ENCODE measurements at places on chromosomes 7 and 10.

DNA sequence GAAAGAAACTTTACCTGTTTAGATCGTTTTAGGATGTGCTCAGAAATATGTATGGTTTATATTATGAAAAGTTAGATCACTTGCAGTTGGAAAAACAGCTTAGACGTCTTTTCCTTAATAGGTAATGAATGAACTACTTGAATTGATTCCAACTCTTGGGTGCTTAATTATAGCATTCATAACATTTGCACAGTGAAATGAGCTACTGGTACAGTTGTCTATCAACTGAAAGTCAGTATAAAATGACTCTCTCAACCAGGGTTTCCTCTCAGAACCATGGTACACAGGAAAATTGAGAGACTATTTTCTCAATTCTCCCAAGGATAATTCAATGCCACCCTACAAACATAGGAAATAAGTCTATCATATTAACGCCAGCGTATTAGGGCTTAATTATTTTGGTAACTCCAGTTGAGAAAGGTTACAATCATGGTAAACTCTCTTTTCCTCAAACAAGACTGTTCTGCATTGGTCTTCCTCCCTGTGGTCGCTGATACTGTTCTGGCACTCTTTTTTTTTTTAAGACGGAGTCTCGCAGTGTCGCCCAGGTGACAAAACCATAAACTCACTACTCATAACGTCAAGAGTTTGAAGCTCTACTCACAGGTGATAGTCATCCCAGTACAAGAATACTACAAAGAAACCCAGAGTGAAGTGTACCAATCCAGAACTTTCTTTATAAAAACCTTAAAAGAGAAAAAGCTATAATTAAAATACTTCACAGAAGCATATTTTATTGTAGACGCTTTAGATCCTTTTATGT lies 2.0 kb downstream of the ANLN start:
- no peak for DNase-seq

- no peak for DNase-seq
Measured at GRCh38 chr10:80132299-80133139, at the start of gene PLAC9. Gene PLAC9, plus strand, starts transcription at chr10:80132730. Its CDS starts 33 bp downstream, at chr10:80132763.

DNA sequence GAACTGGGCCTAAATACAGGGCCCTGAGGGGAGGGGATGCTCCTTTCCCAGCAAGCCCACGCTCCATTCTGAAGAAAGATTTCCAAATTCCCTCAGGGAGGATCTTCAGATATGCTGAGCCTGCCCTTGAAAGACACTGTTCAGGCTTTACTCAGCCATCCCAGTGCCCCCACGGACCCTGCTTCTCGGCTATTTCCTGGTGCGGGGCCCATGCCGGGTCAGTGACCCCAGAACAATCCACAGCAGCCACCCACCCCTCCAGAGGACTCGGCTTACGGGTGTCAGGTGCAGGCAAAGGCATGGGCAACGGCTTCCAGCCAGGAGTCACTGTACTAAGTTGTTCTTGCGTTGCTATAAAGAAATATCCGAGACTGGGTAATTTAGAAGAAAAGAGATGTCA lies 137.1 kb downstream of the OAT start:
- no peak for DNase-seq

DNA sequence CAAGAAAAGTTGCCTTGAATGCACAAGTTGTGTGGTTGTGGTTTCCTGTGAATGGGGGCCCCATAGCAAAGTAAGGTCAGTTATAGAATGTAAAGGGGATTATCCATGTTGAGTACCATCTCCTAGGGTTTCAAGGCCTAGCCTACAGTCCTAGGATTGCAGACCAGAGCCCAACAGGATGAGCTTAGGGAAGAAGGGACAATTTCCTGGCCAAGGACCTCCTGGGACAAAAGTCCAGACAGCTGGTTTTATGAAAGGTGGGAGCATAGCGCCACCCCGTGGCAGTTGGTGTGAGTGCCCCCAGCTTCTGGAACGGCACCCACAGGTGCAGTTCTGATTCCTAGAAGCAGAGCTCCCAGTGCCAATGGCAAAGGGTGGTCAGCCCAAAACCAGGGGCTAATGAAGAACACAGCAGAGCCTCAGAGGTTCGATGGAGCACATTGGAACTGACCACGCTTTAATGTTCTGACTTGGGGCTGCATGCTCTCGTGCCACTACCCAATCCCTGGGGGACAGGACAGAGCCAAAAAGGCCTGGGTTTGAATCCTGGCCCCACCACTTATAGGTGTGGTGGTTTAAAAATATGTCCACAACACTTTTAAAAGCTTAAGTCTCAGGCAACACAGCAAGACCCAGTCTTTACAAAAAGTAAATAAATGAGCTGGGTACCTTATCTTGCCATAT lies 25.8 kb upstream of the TMEM120A start:
- peak; percentile 58 for DNase-seq

- no peak for DNase-seq
Measured at GRCh38 chr7:123209786-123210185, 10.0 kb upstream of the SLC13A1 start.

GRCh38 chr10:125559210-125559609 lies 123.8 kb downstream of the TEX36 start:
- no peak for DNase-seq

DNA sequence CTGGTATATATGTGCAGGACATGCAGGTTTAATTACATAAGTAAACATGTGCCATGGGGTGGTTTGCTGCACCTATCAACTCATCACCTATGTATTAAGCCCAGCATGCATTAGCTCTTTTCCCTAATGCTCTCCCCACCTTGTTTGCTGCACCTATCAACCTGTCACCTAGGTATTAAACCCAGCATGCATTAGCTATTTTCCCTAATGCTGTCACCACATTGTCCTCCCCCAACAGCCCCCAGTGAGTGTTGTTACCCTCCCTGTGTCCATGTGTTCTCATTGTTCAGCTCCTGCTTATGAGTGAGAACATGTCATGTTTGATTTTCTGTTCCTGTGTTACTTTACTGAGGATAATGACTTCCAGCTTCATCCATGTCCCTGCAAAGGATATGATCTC lies 300.5 kb downstream of the ANKRD7 start:
- no peak for DNase-seq

DNA sequence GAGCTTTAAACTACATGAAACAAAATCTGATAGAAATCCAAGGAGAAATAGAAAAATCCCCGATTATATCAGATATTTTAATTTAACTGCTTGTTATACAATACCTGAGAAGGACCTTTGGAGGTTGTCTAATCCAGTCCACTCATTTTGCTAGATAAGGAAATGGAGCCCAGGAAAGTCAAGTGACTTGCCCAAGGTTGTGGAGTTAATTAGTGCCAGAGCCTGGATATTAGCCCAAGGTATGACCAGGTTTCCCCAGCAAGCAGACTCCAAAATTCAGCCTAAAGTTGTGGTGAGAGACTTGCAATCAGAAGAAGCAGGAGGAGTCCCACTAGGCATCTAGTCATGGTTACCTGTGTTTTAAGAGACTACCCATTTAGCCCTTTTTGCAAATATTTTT lies 11.7 kb upstream of the EEPD1 start:
- DNase-seq: no peak

GRCh38 chr10:70191161-70191971 lies 21.1 kb upstream of the SAR1A start:
- no peak for DNase-seq

DNA sequence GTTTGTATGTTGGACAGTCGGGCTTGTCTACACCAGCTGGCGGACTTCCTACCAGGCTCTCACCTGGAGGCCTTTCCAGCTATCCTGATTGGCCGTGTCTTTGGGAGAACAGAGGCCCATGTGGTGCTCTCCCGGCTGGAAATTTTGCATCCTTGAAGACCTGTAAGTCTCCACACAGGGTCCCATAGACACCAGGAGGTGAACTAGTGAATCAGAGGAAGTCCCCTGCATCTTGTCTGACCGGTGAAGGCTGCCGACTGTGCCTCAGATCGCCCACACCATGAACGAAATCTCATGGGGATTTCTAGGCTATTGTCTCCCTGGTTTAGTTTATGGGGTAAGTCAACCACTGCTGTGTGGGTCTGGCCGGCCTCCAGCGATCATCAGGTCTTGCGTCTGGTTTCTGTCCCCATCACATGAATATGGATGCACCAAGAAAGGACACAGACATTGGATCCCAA lies 108.4 kb upstream of the LYZL2 start:
- DNase-seq: no peak

DNA sequence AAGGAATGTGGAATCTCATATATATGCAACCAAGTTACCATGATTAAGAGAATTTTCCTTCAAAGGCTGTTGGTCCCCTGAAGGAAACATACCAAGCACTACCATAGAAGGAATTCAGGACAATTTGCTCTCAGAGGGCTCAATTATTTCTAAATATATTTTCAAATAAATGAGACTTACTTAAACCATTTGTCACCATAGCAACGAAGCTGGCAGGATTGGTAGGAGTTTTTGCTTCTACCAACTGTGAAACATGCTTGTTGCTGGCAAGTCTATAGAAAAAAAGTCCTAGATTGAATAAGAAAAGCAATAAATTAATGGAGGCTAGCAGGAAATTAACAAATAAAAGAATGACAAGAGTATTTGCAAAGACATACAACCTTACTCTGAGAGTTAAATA lies 156.9 kb upstream of the NPSR1 start:
- no peak for DNase-seq

DNA sequence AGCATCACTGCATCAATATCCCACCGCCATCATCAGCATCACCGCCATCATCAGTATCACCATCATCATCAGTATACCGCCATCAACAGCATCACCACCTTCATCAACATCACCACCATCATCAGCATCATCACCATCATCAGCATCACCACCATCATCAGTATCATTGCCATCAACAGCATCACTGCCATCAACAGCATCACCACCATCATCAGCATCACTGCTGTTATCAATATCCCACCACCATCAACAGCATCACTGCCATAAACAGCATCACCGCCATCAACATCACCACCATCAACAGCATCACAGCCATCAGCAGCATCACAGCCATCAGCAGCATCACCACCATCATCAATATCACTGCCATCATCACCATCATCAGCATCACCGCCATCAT lies 115.8 kb downstream of the RGS10 start:
- DNase-seq: no peak

- DNase-seq: no peak
Measured at GRCh38 chr10:28984431-28984830, 304.4 kb upstream of the LYZL1 start.

DNA sequence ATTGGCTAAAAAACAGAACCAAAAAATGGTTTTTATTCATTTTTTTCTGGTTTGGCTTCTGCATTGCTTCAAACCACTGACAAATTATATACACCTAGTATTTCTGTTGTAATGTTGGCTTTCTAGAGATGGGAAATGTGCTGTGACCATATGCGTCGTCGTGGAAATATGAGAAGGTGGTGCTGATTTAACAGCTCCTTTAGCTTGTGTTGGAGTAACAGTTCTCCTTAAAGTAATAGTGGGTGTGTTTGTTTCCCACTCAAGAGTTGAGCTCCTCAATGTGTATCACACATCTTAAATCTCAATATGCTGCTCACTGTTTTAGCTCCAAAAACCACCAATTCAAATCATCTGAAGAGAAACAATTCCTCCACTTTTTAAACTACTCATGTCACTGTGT lies 196.4 kb downstream of the LHFPL3 start:
- no peak for DNase-seq

DNA sequence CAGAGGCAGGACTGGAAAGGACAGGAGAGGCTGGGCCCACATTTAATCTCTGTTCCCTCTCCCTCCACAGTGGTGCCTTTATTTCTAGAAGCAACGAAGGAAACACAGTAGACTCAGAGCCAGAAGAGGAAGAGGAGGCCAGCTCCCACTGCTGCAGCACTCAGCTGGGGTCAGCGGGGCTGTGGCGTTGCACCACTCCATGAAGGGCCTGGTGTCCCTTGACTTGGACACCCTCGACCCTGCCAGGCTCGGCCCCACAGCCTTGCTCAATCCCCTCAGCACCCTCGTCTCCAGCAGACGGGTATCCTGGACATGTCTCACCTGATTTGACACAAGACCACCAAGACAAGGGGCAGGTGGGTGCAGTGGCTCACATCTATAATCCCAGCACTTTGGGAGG lies 38.8 kb downstream of the PRKAG2 start:
- DNase-seq: no peak

- no peak for DNase-seq
Measured at GRCh38 chr10:43371418-43371817, at the start of gene FXYD4. Gene FXYD4, plus strand, starts transcription at chr10:43371636. Its CDS starts 2,111 bp downstream, at chr10:43373747.

GRCh38 chr10:77967611-77968022 lies 41.1 kb upstream of the DLG5 start:
- DNase-seq: no peak

GRCh38 chr7:40805361-40805760 lies 670.6 kb downstream of the SUGCT start:
- DNase-seq: no peak

DNA sequence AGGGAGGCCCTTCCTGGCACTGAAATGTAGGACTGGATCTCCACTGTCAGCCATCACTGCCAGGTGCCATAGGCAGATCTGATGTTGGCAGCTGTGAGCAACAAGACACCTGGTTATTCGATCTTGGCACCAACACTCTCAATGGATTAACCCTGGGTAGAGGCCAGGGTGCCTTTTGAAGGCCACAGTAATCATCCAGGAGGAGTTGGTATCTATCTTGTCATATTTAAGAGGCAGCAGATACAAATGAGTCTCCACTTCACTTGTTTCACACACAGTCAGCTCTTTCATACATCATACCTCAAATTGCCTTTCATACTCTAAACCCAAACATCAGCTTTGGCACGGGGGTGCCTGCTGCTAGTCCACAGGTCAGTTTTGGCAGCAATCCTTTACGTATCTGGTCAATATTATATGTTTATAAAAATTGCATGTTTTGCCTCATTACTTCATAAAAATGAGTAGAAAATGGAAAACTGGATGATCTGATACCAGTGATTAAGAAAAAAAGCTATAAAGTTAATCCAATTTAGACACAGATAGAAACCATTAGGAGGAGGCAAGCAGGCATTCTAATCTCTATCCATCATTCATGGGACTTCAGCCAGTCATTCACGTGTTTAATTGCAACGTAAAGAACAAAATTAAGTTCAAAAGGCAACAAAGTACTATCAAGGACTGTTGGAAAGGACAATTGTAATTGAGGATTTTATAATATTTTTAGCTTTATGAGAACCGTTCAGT lies 12.7 kb upstream of the CACUL1 start:
- DNase-seq: no peak

GRCh38 chr7:130063036-130063435 lies 7.3 kb upstream of the KLHDC10 start:
- DNase-seq: peak; percentile 17

DNA sequence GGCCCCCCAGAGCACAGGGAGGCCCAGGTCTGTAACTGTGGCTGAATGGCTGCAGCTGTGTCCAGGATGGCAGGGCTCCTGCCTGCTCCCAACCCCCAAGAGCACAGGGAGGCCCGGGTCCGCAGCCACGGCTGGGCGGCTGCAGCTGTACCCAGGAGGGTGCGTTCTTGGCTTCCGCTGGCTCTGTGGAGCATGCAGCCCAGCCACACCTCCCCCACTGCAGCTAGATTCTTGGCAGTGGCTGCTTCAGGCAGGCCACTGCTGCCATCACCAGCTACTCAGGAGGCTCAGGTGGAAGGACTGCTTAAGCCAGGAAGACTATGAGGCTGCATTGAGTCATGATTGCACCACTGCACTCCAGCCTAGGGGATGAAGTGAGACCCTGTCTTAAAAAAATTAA lies 27.9 kb downstream of the C7orf25 start:
- no peak for DNase-seq

Data from activated CD8-positive, alpha-beta memory T cell treated with anti-CD3 and anti-CD28 coated beads for 1 hour (primary cell).